ENCODE measurements at places on chromosomes 7 and 10. TPM values are rescaled to one million over a fixed set of nuclear protein-coding genes. Genes with fewer than 3 reads are reported as not detected.

ADRA2A gene
- 0.31 TPM for total RNA-seq

BUD31 gene
- 87.1 TPM for total RNA-seq

CDNF gene
- 0.88 TPM for total RNA-seq

FGL2 gene
- total RNA-seq = 7.5 TPM

NUPR2 gene
- total RNA-seq = not detected

MSMB gene
- total RNA-seq = not detected

MALRD1 gene
- total RNA-seq = not detected

HMX3 gene
- total RNA-seq = not detected

POT1 gene
- total RNA-seq = 22.9 TPM

CNPY4 gene
- total RNA-seq = 14.0 TPM

DNA sequence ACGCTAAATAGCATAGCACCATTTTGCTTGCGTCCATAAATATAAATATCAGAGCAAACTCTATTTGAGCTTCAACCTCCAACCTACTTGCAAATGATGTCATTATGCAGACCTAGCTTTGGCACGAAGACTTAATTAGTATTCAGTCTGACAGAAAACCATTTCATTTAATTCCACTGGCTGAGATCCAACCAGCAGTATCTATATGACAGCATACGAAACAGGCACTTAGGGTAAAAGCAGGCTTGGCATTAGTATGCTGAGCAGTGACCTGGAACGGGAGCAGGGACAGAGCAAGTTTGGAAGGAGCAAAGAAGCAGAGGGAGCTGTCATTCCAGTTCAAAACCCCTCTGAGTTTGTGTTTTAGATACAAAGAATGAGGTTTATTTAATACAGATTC is 312.5 kb upstream of the CHRM2 start:
- no peak for DNase-seq

- no peak for DNase-seq
These were observed 37.5 kb upstream of the ATXN7L1 start for GRCh38 chr7:105913947-105914346.

DNA sequence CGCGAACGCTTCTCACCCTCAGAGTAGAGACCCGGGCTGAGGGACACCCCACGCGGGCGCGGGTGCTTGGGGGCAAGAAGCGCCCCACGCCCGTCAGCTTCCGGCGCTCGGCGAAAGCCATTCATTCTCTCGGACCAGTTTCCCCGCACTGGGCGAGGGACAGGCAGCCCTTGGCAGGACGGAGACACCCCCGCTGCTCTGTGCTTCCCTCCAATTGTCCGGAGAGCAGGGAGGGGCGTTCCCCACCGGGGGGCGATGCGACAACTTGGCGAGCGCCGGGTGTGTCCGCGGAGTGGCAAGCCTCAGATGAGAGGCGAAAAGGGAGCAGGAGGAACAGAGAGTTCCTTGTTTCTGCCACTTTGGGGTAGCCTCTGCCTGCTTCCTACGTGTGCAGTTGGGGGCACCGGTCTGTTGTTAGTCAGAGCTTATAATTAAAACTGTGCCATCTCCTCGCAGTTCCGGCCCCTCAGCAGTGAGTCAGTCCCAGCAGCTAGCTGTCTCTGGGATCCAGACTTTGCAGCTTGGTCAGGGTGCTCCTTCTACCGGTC is 1.7 kb downstream of the GPR158 start:
- no peak for DNase-seq

DNA sequence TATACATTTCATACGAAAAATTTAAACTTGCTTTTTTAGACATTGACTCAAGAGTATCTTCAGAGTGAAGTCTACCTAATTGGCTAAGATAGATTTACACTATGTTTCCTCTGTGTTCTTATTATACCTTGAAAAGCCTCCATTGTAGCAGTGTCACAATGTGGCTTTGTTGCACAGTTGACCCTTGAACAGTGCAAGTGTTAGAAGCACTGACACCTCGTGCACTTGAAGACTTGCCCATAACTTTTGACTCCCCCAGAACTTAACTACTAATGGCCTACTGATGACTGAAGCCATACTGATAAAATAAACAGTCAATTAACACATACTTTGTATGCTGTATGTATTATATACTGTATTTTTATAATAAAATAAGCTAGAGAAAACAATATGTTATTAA is 84.3 kb downstream of the CPED1 start:
- DNase-seq = no peak

- no peak for DNase-seq
These were observed 35.2 kb upstream of the TNS3 start for GRCh38 chr7:47617131-47617530.

- no peak for DNase-seq
These were observed 2.4 kb downstream of the UCMA start for GRCh38 chr10:13231808-13232207.

DNA sequence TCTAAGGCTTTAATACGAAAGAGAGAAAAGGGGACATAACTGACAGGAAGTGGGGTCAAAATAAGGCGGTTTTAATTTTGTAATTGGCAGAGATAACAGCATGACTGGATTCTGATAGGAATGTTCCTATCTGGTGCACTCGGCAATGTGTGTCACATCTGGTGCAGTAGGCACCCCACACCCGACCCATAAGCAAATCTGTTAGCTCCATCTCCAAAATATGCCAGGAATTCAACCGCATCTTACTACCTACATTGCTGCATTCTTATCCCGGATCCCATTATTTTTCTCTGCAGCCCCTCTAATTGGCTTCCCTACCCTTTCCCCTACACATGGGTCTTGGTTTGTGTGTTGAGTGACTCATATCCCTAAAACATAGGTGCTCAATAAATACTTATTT is 19.1 kb upstream of the GALNT11 start:
- DNase-seq = no peak

GRCh38 chr10:19606968-19607367 is 209.3 kb upstream of the PLXDC2 start:
- no peak for DNase-seq

DNA sequence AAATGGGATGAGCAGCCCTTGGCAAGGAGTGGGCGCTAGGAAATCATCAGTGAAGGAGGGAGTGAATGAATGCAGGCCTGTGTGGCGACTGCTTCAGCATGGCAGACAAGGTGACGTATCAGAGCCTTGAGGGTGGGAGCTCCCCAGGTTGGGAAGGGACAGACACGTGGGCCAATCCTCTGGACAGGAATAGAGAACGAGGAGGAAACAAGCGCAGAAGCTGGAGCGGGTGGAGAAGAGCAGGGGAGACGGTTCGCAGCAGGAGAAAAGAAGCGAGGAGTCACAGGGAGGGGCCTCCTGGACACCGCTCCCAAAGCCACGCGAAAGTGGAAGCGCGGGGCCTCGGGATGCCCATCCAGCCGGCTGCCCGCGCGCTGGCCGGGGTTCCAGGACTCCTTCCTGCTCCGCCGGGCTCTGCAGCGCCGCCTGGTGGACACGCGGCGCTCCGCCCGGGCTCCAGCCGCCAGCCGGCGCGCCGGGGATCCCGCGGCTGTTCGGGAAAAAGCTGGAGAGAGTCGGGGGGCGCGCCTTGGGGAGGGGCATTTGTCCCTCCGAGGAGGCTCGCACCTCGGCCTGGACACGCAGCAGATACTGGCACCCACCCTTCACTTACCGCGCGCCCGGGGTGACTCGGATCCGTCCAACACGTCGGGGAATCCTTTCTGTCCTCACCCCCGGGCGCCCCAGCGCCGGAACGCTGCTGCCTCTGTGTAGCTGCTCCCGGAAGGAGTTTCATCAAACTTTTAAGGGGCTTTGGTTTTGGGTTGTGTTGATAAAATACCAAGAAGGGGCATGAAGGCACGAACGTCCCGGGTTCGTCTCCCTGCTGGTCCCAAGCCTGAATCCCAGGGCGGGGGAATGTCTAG is 6.3 kb downstream of the ZNF503 start:
- DNase-seq = no peak

DNA sequence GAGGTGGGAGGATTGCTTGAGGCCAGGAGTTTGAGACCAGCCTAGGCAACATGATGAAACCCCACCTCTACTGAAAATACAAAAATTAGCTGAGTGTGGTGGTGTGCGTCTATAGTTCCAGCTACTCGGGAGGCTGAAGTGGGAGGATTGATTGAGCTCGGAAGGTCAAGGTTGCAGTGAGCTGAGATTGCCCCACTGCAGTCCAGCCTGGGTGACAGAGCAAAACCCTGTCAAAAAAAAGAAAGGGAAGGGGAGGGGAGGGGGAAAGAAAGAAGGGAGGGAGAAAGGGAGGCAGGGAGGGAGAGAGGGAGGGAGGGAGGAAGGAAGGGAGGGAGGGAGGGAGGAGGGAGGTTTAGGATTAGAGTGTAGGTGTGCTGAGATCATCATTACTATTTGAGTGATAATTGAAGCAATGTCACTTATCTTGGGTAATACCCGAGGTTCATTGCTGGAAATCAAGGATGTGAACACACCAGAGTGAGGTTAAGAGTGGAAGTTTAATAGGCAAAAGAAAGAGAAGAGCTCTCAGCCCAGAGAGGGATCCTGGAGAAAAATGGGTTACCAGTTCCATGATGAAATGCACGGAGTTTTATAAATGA is 27.6 kb downstream of the VCL start:
- no peak for DNase-seq

DNA sequence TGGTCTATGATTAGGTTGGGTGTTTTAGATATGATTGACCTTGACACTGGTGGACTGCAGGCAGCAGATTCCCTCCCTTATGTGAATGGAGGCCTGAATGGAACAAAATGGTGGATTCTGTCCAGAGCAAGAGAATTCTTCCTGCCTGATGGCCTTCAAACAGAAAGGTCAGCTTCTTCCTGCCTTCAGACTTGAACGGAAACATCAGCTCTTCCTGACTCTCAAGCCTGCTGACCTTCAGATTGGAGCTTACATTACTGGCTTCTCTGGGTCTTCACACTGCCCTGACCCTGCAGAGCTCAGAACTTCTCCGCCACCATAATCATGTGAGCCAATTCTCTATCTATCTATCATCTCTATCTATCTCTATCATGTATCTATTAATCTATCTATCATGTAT is 111.6 kb downstream of the RAMP3 start:
- DNase-seq = no peak

DNA sequence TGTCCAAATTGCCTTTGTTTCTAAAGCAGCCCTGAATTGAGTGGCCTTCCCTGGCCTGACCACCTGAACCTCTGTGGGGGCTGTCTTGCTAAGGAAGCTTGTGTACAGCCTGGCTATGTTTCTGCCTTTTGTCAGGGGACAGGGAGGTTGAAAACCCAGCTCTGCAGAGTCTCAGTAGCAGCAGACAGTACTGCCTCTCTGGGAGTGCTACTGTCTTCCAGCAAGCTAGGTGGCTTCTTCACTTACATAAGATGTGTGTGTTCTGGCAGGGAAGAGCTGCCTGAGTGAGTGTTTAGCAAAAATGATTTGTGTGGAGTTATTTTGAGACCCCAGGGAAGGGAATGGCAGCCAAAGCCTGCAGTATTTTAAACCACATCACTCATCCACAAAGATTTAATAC is 57.4 kb downstream of the LRRC4 start:
- DNase-seq = peak; percentile 38

- peak; percentile 62 for DNase-seq
These were observed 223.6 kb upstream of the CELF2 start for GRCh38 chr10:10794046-10794445.

GRCh38 chr10:131126321-131127137 is 185.0 kb downstream of the TCERG1L start:
- DNase-seq = no peak

GRCh38 chr10:30017556-30017955 is 41.8 kb downstream of the JCAD start:
- no peak for DNase-seq

- peak; percentile 31 for DNase-seq
These were observed 105.5 kb downstream of the TRIM24 start for GRCh38 chr7:138565451-138566114.

DNA sequence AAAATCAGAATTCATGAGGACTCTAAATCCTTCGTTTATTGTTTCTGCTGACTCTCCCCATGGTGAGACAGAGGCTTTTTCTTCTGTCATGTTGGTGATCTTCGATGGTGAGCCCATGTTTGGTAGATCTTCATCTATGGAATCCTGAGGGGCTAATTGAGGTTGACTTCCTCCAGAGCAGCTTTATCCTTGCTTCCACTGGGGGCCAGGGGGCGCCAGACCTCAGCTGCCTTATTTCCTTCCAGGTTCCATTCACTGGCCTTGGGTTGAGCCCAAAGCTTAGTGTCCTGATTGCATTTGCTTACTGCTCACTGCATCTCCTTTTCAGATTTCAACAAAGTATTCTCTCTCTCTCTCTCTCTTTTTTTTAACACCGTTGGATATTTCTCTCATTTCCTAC is 80.7 kb downstream of the GCC1 start:
- DNase-seq = peak; percentile 33

DNA sequence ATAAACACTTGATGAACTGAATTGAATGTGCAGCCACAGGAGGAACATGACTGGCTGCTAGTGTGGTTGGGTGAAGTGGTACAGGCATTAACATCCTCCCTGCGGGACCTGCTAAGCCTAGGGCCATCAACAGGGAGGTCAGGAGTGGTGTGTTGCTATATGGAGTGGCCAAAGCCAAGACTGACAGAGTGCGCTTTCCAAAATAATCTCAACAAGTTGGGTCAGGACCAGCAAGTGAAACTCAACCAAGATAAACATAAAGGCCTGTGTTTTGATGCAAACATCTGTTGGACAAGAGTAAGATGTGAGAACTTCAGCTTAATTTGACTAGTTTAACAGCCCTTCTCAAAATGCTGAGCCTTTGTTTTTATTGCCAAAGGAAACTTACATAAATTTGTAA is 97.7 kb downstream of the WDFY4 start:
- no peak for DNase-seq

GRCh38 chr7:105399043-105399725 is 10.5 kb upstream of the SRPK2 start:
- DNase-seq = peak; percentile 51

DNA sequence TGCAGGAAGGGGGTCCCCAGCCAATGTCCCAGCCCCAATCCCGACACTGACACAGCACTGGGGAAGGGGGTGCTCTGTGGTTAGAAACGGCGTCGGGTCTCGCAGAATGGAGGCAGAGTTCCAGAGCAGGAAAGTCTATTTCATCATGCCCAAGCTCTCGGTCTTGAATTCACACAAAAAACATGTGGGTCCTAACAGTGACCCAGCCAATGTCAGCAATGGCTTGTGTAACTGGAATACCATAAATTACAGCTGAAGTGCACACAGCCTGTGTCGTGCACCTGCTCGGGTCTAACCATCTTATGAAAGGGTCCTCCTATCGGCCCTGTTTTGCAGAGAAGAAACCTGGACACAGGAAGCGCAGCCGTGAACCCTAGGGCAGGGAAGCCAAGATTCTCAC is 324.1 kb downstream of the ADARB2 start:
- no peak for DNase-seq

DNA sequence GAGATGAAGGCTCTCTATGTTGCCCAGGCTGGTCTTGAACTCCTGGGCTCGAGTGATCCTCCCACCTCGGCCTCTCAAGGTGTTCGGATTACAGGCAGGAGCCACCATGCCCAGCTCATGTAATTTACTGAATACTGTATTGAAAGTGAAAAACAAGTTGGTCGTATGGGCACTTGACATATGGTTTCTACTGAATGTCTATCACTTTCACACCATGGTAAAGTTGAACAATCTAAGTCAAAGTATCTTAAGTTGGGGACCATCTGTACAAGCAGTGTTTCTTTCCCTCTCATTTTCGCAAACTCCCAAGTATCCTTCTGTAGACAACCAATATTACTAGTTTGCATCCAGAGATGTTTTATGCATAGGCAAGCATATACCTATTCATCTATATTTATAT is 116.6 kb downstream of the TMEM178B start:
- no peak for DNase-seq

- no peak for DNase-seq
These were observed 111.9 kb downstream of the GRID1 start for GRCh38 chr10:86254526-86255174.

Measured in myocyte (in vitro differentiated cells).